ENCODE measurements at places on chromosomes 7 and 10.

DNA sequence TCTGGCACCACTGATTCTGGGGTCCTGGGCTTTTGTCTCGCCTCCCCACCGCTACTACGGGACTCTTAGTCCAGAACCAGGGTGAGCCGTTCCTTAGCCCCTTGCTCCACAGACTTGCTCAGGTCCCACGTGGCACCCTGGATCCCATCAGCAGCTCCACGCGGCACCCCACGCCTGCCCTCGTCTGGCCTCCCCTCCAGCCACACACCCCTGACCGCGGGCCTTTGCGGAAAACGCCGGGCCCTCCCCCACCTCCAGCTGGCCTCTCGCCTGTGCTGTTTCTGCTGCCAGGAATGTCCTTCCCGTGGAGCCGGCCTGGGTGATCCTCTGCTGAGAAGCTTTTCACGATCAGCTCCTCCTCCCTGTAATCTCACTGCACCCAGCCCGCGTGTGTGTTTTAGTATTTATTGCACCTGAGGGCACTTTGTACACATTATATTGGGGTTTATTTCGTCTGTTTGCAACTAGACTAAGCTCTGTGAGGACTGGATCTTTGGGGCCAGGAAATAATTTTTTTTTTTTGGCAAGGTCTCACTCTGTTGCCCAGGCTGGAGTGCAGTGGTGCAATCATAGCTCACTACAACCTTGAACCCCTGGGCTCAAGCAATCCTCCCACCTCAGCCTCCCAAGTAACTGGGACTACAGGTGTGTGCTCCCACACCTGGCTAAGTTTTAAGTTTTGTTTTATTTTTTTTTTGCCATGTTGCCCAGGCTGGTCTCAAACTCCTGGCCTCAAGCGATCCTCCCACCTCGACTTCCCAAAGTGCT, 10.5 kb upstream of the TTYH3 start:
- DNase-seq: no peak

DNA sequence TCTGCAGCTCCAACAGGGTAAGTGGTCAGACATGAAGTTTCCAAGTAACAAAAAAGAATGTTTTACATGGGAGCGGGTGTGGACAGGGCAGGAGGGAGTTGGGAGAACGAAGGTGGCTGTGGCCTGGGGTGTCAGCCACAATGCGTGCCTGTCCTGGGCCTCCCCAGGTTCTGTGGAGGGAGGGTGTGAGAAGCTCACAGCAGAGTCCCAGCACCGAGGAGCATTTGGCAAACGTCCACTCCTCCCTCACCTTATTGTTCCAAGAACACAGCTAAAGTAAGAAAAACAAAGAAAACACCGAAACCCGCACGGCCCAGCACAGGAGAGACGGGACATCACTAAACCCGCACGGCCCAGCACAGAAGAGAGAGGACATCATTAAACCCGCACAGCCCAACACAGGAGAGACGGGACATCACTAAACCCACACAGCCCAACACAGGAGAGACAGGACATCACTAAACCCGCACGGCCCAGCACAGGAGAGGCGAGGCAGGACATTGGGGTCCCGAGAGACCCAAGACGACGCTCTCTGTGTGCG, 226.4 kb downstream of the MAD1L1 start:
- DNase-seq: no peak

DNA sequence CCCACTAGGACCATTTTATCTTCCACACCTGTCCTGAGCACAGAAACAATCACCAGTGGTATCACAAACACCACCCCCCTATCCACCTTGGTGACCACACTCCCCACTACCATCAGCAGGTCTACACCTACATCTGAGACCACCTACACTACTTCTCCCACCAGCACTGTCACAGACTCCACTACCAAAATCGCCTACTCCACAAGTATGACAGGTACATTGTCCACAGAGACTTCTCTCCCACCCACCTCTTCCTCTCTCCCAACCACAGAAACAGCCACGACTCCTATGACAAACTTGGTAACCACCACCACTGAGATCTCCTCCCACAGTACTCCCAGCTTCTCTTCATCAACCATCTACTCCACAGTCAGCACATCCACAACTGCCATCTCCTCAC, 3.3 kb downstream of the MUC3A start:
- no peak for DNase-seq

- DNase-seq: no peak
Measured at GRCh38 chr10:96656198-96656577, 64.1 kb downstream of the PIK3AP1 start.

DNA sequence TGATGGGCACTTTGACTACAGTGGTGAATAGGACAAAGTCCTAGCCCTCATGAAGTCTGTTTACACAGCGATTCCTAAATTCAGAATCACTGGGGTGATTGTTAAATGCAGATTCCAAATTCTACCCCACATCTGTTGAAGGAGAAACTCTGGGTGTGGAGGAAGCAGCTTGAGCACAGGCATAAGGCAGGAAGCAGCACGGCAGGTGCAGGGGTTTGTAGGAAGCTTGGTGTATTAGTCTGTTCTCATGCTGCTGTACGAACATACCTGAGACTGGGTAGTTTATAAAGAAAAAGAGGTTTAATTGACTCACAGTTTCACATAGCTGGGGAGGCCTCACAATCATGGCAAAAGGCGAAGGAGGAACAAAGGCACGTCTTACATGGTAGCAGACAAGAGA, 5.1 kb downstream of the AKR1E2 start:
- no peak for DNase-seq

DNA sequence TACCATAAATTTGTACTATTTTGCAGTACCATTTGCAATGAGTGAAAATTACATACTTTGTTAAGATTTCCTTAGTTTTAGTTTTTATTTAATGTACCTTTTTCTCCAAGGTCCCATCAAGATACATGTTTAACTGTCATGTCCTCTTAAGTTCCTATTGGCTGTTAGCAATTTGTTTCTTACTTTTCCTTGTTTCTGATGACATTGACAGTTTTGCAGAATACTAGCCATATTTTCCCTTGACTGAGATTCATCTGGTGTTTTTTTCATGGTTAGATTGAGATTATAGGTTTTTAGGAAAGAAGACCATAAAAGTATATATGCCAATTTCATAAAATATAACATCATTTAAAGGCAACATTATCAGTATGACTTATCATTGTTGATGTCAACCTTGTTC, 376.8 kb upstream of the STEAP1 start:
- DNase-seq: no peak

GRCh38 chr7:117020591-117020973, 67.3 kb downstream of the ST7 start:
- DNase-seq: no peak

DNA sequence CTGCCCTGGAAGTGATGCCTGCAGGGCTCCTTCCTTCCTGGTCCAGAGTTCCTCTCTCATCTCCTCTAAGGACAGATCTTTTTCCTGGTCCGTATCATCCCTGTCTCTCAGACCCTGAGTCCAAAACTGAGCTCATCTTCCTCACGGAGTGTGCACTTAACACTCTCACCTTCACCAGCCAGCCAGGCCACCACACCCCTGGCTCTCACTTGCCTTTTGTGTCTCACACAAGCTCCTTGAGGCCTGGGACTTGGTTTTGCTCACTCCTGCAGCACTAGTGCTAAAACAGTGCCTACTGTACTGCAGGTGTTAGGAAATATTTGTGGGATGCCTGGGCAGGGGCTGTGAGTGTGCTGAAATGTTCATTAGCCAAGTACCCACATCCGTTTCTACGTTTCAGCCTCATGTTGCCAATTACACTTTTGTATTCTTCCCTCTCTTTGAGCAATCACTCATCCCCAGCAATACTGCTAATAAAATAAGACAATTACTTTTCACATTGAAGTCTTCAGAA, 21.4 kb upstream of the PARP12 start:
- DNase-seq: no peak

GRCh38 chr10:113221756-113222168, 271.7 kb downstream of the TCF7L2 start:
- no peak for DNase-seq

DNA sequence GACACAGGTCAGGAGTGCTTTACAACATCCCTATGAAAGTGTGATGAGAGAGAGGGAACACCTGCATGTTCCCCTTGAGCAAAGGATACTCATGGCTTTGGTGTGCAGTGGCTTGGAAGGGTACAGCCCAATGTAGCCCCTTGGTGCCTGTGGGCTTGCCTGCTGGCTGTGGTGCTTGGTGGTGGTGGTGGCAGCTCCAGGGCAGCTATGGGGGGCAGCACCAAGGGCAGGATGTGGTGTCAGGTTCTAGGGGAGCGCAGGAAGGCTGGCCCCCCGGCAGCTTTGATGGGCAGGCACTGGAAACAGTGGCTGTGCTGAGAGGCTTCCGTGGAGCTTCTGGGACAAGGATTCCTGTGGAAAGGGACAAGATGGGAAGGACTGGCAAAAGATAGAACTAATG, 464.0 kb upstream of the ZMIZ1 start:
- DNase-seq: no peak

- no peak for DNase-seq
Measured at GRCh38 chr7:134636008-134636449, 10.6 kb upstream of the BPGM start.

GRCh38 chr10:86348321-86349210, 18.0 kb downstream of the GRID1 start:
- no peak for DNase-seq

DNA sequence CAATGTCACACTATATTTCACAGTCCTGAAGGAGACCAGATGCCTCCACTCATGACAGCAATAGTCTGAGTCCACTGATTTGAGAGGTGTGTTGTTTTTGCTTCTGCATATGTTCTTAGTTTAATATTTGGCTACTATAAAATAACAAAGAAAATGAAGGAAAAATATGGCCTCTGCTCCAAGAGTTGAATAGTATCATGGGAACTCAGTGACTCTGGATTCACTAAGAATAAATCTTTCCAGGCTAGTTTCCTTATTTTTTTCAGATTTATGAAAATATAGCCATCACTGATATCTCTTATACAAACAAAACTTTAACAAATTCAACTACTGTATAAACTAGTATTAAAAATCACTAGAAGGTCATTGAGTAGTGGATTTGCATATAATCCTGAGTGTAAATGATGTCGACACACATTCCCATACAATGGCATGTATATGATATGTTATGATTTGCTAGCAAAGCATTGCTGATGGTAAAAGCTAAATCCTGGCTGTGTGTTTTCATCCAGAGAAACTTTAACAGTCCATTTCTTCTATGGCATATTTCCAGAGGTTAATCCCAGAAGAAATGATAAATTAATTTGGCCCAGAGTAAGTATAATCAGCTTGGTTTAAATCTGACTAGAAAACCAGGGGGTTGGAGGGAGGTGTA, 66.0 kb upstream of the VIPR2 start:
- DNase-seq: no peak

DNA sequence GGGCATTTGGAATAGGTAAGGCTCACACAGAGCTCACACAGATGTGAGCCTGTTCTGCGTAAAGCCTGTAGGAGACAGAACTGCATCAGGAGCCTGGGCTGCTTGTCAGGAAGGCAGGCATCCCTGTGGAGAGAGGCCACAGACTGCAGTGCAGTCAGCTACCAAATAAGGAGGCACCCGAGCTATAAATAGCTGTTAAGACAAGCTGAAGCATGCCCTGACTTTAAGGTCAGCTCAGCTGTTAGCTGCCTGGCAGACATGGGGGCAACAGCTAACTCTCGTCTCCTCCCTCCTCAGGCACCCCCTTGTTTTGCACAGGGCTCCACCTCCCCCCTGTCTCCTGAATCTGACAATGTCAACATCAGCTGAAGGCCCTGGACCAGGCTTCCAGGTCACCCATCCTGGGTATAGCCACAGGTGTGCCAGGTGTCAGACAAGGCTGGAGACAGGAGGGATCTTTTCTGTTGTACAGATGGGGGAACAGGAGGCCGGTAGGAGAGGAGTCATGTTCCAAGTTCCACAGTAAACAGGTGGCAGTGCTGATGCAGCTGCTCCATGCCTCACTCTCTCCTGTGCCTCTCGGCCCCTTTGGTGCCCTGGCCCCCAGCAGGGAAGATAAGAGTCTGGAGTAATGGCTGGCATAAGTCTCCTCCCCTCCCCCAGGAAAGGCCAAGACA, 27.6 kb upstream of the MKRN1 start:
- DNase-seq: no peak

All from bone marrow (tissue), 2 donors.